Activated CD4-positive, alpha-beta T cell treated with anti-CD3 and anti-CD28 coated beads, Interleukin-2, amount 10 ng/mL, durations not matched to agents 24 days and 14 days (primary cell): ENCODE measurements at places on chromosomes 6 and 20. TPM values are rescaled to one million over a fixed set of nuclear protein-coding genes. Genes with fewer than 3 reads are reported as not detected.
A peak's percentile ranks its signal among the peaks of the same experiment; 100 is the strongest.

The RBM24 gene
- total RNA-seq, result not detected in 2 replicates

The COL11A2 gene
- 0.47 and 0.56 TPM in 2 replicates for total RNA-seq

DNA sequence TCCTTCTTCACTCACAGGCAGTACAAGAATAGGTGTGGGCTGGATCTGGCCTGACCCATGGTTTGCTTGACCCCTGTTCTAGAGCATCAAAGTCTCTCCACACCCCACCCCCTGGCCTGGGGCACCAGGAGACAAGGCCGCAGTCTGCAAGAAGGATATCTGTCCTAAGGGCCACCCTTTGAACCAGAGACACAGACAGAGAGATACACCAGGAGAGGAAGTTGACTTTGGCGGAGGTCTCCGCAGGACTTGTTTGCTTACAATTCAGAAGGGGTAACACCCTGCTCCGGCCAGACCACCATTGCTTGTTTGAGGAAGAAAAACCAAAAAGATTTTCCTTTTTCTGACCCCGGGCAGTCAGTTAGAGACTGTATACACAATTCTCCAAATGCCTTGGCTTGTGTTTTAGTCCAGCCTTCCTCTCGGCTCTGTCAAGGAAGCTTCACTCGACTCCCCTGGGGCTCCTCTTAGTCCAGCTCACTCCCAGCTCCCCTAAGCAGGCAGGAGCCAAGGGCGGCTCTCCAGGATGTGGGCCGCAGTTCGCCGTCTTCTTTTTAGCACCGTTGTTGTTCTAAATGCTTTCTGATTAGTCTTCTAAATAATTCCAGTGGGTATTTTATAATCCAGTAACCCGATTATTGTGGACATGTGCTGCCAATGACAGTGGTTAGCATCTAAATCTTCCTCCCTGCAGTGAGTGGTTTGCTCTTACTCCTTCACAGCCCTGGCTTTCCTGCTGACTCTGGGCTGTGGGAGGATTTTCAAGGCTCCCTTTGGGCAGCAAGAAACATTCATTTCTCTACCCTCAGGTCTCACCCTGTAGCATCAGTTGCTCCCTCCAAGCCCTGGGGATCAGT lies 58.6 kb upstream of the MRPS10 start:
- H3K27ac ChIP-seq, result peak overlapping the region; percentile 40
- H3K36me3 ChIP-seq, result peaks cover 18% of the 10 kb centered on the region
- H3K4me3 ChIP-seq, result no peak overlapping the region
- peaks cover 32% of the 10 kb centered on the region for H3K4me1 ChIP-seq
- no peak for DNase-seq

- no peaks in the 10 kb centered on the region for H3K36me3 ChIP-seq
- DNase-seq, result no peak
- peaks cover 4% of the 10 kb centered on the region for H3K27me3 ChIP-seq
- no peak overlapping the region for H3K27ac ChIP-seq
Measured at GRCh38 chr20:48273843-48274242, 488.6 kb upstream of the SULF2 start.

- no peak overlapping the region for H3K27ac ChIP-seq
- no peak for DNase-seq
- peaks cover 2% of the 10 kb centered on the region for H3K4me1 ChIP-seq
- peaks cover 4% of the 10 kb centered on the region for H3K27me3 ChIP-seq
Measured at GRCh38 chr20:22343612-22344011, 240.8 kb downstream of the FOXA2 start.

DNA sequence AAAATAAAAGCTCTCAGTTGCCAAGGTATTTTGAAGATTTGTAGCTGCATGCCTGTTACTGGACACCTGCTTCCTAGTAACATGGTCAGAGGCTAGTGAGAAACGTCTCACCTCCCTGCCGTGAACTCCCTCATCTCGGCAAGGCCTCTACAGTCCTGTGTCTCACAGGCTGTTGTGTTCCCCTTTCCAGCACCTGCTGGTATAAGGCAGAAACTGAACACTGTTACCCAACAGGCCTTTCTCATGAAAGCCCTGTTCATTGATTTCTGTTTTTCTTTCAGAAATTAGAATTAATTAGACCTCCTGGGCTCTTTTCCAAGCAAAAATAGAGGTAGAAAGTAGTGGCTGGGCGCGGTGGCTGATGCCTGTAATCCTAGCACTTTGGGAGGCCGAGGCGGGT lies 17.6 kb upstream of the SRSF3 start:
- H3K27me3 ChIP-seq, result no peaks in the 10 kb centered on the region
- H3K4me1 ChIP-seq, result peaks cover 5% of the 10 kb centered on the region
- DNase-seq, result no peak
- H3K27ac ChIP-seq, result no peak overlapping the region
- no peak overlapping the region for H3K4me3 ChIP-seq

- no peaks in the 10 kb centered on the region for H3K36me3 ChIP-seq
- H3K27ac ChIP-seq, result peak within 1 kb of the TSS; percentile 9
- DNase-seq, result no peak
- H3K27me3 ChIP-seq, result peaks cover 64% of the 10 kb centered on the region
Measured at GRCh38 chr20:57266291-57267157, at the start of gene BMP7. Gene BMP7 (minus strand): TSS chr20:57266641. CDS start chr20:57266122, 519 bp downstream.

- H3K36me3 ChIP-seq, result no peaks in the 10 kb centered on the region
- DNase-seq, result no peak
- H3K27me3 ChIP-seq, result peaks cover 2% of the 10 kb centered on the region
- H3K4me3 ChIP-seq, result no peak overlapping the region
- H3K27ac ChIP-seq, result no peak overlapping the region
Measured at GRCh38 chr20:20070871-20071726, 18.8 kb downstream of the CFAP61 start.

DNA sequence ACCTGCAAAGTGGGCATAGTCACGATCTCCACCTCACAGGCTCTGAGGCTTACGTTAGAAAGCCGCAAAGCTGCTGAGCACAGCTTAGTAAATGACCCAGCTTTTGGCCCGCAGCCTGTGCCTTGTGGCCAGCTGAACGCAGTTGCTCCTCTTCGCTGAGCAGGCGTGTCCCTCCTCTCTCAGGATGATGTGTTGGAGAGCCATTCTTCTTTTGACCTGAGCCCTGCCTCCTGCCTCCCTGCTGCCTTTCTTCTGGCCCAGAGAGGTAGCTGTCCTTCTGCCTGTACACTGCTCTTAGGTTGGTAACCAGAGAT lies 47.6 kb upstream of the MYL9 start:
- DNase-seq, result no peak
- no peaks in the 10 kb centered on the region for H3K27me3 ChIP-seq
- H3K27ac ChIP-seq, result no peak overlapping the region
- peaks cover 27% of the 10 kb centered on the region for H3K4me1 ChIP-seq
- H3K4me3 ChIP-seq, result no peak overlapping the region

DNA sequence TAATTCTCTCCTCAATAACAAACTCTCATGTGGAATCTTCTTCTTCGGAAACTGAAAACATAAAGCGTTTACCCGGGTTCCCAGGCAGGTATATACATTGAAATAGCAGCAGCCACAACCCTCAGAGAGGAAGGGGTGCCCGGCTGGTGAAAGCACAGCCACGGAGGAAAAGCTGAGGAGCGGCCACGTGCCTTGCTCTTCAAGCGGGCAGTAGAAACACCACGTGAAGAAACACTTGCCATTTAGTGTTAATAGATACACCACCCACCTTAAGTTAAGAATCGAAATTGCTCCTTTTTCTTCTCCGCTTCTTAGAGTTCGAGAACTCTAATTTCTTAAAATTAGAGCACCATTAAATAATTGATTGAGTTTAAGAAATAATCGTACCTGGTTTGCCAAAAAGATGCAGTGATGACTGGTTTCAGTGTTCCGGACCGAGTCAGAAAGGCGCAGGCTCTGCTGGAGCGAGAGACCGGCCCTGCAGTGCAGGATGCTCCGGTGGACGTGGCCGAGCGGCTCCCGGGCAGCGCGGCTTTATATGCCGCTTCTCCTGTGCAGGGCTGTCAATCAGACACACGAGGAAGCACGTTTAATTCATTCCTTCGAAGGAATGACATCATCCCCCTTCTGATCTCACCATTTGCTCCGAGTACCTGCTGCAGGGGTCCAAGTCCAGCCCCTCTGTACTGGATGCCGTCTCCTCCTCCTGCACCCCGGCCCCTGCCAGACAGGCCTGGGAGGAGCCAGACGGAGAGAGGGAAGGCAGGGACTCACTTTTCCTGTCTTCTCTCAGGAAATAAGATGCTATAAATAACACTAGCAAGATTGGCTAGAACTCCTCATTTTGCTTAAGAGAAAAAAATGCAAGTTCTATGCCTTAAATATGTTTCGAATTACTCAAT lies at the start of gene THBS2:
THBS2 (minus strand) TSS at position 510 of the 902 bp plus-strand sequence. CDS start 3,062 bp downstream, outside the sequence.
- no peak within 1 kb of the TSS for H3K4me3 ChIP-seq
- H3K27me3 ChIP-seq, result peaks cover 51% of the 10 kb centered on the region
- no peaks in the 10 kb centered on the region for H3K36me3 ChIP-seq
- no peak for DNase-seq
- H3K4me1 ChIP-seq, result peaks cover 2% of the 10 kb centered on the region

DNA sequence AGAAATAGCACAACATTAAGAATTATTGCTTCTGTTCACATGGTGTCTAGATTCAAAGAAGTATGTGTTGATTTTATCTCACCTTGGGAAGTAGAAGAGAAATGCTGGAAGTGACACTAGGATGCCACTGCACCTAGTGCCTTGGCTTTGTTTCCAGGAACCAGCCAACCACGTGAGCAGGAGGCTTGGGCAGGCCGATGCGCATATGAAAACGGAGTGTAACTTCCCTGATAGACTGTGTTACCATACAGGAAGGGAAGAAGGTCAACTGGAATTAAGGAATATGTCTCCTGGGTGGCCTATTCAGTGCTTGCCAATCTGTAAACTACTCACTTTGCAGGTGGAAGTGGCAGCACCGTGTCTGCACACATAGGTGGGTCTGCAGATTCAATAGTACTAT lies 28.1 kb downstream of the TUBB2B start:
- H3K27ac ChIP-seq, result no peak overlapping the region
- DNase-seq, result no peak
- peaks cover 18% of the 10 kb centered on the region for H3K27me3 ChIP-seq
- no peaks in the 10 kb centered on the region for H3K36me3 ChIP-seq
- no peak overlapping the region for H3K4me3 ChIP-seq
- H3K4me1 ChIP-seq, result no peaks in the 10 kb centered on the region

- H3K4me3 ChIP-seq, result no peak overlapping the region
- no peak overlapping the region for H3K27ac ChIP-seq
- no peaks in the 10 kb centered on the region for H3K4me1 ChIP-seq
- DNase-seq, result no peak
Measured at GRCh38 chr6:48750861-48751260, 639.9 kb upstream of the PTCHD4 start.

DNA sequence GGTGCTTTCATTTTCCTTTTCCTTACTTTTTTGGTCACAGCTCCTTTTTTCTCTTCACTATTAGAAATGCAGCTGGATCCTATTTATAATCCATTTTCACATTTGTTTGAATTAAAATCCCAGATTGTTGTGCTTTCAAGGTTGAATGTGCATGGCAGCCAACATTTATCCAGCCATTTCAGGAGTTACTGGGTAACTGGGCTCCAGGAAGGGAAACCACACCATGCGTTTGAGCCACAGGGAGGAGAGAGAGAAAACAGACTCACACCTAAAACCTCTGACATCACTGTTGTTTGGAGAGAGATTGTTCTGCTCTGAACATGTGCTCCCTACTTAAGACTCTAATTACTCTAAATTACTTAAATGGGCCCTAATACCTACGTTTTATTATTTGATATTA lies 173.4 kb downstream of the BMP2 start:
- DNase-seq, result no peak
- no peaks in the 10 kb centered on the region for H3K4me1 ChIP-seq
- no peaks in the 10 kb centered on the region for H3K36me3 ChIP-seq
- no peaks in the 10 kb centered on the region for H3K27me3 ChIP-seq

GRCh38 chr6:63571361-63572043 lies 778 bp upstream of the LOC128125822 start:
- peak overlapping the region; percentile 96 for H3K27ac ChIP-seq
- peaks cover 14% of the 10 kb centered on the region for H3K36me3 ChIP-seq
- no peak for DNase-seq
- H3K4me3 ChIP-seq, result peak overlapping the region; percentile 94

GRCh38 chr6:69631552-69632346 lies 165.1 kb downstream of the LMBRD1 start:
- peaks cover 17% of the 10 kb centered on the region for H3K27me3 ChIP-seq
- peak overlapping the region; percentile 55 for H3K4me3 ChIP-seq
- no peaks in the 10 kb centered on the region for H3K36me3 ChIP-seq

GRCh38 chr6:35091346-35092083 lies 49.6 kb downstream of the TCP11 start:
- no peaks in the 10 kb centered on the region for H3K4me1 ChIP-seq
- H3K27me3 ChIP-seq, result peaks cover 7% of the 10 kb centered on the region

DNA sequence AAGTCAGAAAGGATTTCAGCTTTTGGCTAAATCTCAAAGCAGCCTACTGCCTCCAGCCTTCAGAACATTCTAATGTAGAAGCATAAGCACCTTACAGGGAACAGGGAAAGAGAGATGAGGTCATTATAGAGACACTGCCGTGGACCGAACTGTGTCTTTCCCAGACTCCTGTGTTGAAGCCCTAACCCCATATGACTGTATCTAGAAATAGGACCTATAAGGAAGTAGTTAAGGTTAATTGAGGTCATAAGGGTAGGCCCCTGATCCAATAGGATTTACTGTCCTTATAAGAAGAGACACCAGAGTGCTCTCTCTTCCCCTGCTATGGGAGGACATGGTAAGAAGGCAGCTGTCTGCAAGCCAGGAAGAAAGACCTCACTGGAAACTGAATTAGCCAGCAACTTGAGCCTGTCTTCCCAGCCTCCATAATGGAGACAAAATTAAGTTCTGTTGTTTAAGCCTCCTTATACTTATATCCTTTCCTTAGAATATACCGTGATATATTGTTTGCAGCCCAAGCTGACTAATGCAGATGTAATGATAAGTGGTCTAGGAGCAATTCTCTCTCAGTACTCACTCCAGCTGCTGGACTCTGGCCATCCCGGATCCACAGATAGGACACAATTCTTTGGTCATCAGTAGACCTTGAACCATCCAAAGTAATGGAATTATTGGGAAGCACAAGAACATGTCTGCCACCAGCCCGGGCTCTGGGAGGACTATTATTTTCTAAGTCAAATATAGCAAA lies 71.4 kb downstream of the ALDH5A1 start:
- no peak overlapping the region for H3K27ac ChIP-seq
- peaks cover 3% of the 10 kb centered on the region for H3K27me3 ChIP-seq

GRCh38 chr6:147065786-147066185 lies 138.4 kb upstream of the STXBP5 start:
- H3K36me3 ChIP-seq, result no peaks in the 10 kb centered on the region
- peaks cover 7% of the 10 kb centered on the region for H3K4me1 ChIP-seq
- no peak overlapping the region for H3K27ac ChIP-seq
- no peak for DNase-seq
- no peak overlapping the region for H3K4me3 ChIP-seq

GRCh38 chr6:108287373-108287772 lies 7.5 kb upstream of the AFG1L start:
- peaks cover 5% of the 10 kb centered on the region for H3K27me3 ChIP-seq
- no peak overlapping the region for H3K27ac ChIP-seq
- H3K4me3 ChIP-seq, result no peak overlapping the region
- no peaks in the 10 kb centered on the region for H3K36me3 ChIP-seq

DNA sequence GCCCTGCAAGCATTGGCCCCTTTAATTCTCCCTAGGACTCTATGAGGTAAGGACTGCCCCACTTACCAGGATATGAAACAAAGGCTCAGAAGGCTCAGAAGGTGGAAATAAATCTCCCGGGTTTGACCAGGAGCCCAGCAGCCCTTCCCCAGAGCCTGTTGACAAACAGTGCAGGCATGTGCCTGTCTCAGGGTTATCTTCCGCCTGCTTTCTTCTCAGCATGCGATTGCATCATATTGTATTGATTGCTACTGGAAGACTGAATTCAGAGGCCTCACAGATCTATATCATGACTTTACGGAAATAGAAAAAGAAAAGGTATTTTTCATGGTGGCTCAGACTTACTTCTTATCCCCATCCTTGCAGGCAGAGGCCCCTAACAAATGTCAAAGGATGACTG lies 92.7 kb downstream of the PHACTR3 start:
- H3K27ac ChIP-seq, result no peak overlapping the region
- no peaks in the 10 kb centered on the region for H3K4me1 ChIP-seq
- peaks cover 4% of the 10 kb centered on the region for H3K27me3 ChIP-seq
- H3K36me3 ChIP-seq, result no peaks in the 10 kb centered on the region
